Stimulated activated naive CD8-positive, alpha-beta T cell treated with anti-CD3 and anti-CD28 coated beads, Interleukin-15, Interleukin-2, amounts not matched to agents 100 U/mL and 50 U/mL, for 24 hours (primary cell): ENCODE measurements at places on chromosomes 2 and 18.

GRCh38 chr2:170238776-170239175 lies 60.8 kb downstream of the MYO3B start:
- DNase-seq = no peak

DNA sequence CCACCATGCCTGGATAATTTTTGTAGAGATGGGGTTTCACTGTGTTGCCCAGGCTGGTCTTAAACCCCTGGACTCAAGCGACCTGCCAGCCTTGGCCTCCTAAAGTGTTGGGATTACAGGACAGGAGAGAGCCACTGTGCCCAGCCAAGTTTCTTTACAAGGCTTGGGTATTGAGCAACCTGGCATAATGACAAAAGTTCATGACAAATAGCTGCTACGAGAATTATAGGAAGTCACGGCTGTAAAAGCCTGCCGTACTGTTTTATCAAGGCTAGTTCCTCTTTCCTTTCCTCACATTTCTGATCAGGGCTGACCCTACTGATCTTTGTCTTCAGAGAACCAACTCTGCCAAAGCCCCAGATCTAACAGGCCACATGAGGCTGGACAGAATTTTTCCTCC lies 490.4 kb upstream of the SPRED2 start:
- no peak for DNase-seq

- no peak for DNase-seq
These were observed 76.8 kb upstream of the SLC14A2 start for GRCh38 chr18:45538444-45538843.

GRCh38 chr2:115652652-115653051 lies 1210.2 kb downstream of the DPP10 start:
- no peak for DNase-seq

DNA sequence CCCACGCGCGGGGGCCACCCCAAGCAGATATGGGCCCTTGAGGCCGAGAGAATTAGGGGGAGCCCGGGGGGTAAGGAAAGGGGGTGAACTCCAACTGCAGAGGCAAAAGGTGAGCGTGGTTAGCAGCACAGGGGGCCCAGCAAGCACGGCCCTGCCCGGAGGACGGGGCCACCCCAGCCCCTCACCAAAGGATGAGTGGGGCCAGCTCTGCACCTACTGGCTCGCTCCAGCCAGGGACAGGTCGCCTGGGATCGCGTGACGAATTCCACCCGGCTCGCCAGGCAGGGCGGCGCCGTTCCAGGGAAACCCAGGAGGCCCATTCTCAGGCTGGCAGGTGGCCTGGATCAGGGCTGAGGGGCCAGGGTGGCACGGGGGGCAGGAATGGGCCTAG lies 38.6 kb downstream of the BIN1 start:
- DNase-seq = no peak

DNA sequence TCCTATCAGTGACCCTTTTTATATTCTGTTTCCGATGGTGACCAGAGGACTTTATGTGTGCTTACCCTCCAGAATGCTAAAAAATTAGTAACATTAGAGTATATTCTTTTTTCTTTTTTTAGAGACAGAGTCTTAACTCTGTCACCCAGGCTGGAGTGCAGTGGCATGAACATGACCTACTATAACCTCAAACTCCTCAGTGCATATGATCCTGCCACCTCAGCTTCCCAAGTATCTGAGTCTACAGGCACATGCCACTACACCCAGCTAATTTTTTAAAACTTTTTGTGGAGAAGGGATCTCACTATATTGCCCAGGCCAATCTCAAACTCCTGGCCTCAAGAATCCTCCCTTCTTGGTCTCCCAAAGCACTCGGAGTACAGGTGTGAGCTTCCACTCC lies 74.6 kb downstream of the MALT1 start:
- DNase-seq = no peak

DNA sequence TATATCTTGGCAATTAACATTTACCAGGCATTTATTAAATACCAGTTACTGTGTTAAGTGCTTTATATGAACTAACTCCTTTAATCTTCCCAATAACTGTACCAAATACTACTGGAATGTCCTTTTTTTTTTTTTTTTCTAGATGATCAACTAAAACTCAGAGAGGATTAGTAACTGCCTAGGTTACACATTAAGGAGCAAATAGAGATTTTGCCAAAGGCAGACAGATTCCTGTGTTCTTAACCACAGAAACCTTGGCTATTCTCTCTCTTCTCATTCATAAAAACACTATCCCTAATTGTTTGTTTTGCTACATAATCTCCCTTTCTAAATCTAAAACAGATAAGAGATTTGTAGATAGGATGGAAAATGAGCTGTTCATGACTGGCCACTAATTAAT lies 13.3 kb downstream of the DHX57 start:
- DNase-seq = no peak

- no peak for DNase-seq
These were observed 386.9 kb downstream of the FIGN start for GRCh38 chr2:163348857-163349380.

GRCh38 chr2:54543733-54544396 lies 87.7 kb downstream of the SPTBN1 start:
- no peak for DNase-seq

DNA sequence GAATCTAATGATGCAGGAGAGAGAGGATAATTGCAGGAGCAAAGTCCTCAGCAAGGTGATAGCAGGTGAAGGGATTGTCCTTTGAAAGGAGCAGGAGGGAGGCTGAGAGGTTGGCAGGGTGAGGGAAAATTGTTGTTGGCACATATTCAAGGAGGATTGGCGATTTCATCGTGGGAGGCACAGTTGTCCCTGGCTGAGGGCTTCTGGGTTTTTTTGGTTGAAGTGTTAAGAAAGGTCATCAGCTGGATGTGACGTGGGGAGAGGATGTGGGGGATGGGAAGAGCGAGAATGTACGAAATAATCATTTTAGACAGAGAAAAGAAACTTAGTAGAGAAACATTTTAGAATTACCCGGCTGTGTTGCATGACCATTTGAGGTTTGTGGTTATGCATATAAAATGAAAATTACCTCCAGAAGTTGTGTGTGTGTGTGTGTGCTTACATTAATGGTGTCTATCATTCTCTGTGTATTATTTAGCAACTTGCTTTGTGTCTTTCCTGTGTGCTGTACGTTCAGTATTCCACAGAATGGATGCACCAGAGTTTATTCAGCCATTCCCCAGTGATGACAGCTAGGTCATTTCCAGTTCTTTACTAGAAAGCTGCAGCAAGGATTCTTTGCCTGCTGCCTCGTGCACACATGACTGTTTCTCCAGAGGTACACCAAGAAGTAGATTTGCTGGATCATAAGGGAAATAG lies 67.6 kb downstream of the SDC1 start:
- no peak for DNase-seq

DNA sequence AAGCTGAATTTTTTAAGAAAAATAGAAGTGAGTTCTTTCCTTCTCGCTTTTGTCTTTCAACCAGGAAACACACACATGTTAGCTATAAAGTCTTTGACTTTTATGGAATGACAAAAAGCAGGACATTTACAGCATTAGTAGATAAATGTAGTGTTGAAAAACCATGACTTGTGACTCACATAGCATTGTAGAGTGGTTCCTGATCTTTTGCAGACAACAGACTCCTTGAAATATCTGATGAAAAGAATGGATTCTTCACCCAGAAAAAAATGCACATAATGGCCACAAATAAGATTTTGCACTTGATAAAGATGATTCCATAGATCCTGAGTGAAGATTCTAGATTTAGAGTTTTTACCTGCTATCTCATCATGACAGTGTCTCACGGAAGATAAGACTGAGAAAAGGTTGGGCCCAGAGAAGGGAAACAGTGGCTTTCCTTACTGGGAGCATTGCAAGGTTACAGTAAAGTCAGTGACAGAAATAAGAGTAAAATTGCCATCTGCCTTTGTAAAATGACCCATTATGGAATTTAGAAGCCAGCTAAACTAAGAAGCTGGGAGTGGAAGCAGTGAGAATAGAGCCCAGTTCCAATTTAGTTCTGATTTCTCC lies 14.0 kb downstream of the SMARCAL1 start:
- DNase-seq = no peak

- DNase-seq = no peak
These were observed 31.2 kb upstream of the STAT1 start for GRCh38 chr2:191045141-191045540.

DNA sequence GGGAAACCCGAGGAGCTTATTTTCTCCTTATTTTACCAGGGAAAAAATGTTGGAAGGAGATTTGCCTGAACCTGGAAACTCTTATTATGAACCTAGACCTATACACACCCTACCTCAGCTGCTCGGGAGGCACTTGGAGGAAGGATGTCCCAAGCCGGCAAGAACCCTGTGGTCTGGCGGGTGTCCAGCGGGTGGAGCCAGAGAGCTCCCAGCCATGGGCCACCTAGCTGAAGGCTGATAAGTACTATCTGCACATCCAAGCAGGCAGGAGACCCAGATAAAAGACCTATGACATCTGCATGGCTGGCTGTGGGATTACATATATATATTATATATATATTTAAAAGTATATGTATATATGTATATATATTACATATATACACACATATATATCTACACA lies 1.1 kb upstream of the SLC14A1 start:
- DNase-seq = peak; percentile 85

GRCh38 chr2:6524691-6525474 lies 340.8 kb downstream of the CMPK2 start:
- no peak for DNase-seq

DNA sequence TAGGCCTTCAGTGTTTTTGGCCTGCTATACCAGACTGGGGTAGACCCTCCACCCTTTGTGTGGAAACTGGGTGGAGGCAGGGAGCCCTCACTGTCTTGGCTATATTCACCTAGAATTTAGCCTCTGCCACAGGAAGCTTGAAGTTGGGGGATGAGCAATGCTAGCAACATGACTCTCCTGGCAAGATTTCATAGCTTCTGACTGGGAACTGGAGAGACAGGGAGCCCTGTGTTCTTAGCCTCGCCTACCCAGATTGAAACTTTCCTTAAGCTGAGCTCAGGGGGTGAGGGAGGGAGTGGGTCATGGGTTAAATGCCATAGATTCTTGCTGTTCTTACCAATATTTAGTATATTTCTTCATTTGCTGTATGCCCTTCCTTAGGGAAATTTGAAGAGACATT lies 46.8 kb upstream of the FAM98A start:
- DNase-seq = no peak

DNA sequence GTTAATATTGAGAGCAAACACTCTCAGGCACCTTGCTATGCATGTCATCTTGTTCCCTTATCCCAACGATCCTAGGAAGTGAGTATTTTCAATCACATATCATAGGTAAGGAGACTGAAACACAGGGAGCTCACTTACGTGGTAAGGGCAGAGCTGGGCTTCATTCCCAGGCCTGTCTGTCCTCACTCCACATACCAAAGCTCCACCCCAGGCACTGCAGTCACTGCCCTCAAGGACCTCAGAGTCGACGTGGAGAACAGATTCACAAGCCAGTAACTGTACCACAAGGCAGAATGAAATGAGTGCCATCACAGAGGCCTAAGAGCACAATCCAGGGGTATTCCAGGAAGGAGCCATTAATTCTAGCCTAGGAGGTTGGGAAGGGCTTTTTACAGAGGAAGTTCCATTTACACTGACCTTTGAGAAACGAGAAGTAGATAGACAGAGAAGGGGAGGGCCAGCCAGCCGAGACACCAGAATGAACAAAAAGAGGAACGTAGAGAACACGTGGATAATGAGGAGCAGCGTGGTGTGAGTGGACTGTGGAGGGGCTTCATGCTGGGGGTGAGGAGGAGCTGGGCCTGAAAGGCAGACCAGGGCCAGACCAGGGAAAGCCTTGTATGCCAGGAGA lies 48.6 kb downstream of the KIAA2012 start:
- DNase-seq = no peak

GRCh38 chr2:191247381-191248057 lies 2.3 kb downstream of the MYO1B start:
- DNase-seq = no peak

GRCh38 chr2:220936641-220937197 lies 635.4 kb downstream of the EPHA4 start:
- DNase-seq = no peak

DNA sequence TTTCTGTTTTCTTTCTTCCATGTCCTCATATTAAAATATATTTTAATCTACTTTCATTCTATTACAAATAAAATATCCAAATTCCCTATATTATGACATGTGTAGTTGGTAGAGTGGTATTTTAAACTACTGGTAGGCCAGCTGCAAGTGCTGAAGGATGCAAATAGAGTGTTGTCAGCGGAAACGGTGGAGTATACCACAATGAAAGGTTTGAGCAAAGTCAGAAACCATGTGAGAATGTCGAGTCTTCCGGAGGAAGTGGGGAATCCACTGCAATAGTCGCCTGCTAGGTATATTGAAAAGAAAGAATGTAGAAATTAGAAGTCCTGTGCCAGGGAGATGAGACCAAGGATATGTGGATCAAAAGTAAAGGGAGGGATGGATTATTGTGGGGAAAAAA lies 373.9 kb downstream of the DSEL start:
- no peak for DNase-seq

DNA sequence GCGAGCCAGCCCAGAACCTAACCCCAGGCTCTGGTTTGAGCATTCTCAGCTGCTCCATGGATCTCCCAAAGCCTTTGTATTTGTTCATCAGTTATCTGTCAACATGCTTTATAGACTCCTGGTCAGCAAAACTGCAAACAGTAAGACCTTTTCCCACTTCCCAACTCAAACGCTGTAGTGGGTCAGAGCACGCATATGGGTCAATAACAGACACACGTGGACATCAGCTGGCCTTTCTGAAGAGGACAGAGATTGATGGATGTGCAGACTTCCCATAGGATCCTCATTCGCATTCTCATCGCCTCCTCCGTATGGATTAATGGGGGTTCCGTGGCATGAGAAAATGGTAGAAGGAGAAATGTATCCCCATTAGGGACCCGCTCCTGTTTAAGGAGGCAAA lies 508.1 kb downstream of the EIPR1 start:
- no peak for DNase-seq

DNA sequence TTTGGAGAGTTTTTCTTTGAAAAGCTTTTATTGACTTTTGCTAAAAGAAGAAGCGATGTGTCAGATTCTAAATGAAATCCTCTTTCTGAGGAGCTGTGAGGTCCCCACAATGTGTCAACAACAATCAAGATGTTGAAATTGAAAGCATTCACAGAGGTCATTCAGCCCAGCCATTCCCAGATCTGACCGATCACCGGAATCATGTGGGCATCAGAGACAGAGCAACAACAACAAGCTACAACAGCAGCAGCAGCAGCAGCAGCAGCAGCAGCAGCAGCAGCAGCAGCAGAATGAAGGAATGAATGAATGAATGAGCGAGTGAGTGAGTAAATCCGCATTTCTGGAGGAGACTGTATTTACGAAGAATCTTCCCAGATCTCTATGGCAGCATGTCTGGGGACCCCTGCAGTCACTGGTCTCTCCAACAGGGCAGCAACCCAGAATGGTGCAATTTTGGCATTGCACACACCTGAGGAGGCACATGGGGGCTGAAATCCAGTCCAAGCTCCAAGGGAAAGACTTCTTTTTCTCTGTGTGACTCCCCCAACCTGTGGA lies 299.0 kb downstream of the MYCN start:
- no peak for DNase-seq

GRCh38 chr2:73289304-73289703 lies 4.0 kb downstream of the EGR4 start:
- no peak for DNase-seq
